ENCODE measurements at places on chromosomes 2 and 18.
A peak's percentile ranks its signal among the peaks of the same experiment; 100 is the strongest.

DNA sequence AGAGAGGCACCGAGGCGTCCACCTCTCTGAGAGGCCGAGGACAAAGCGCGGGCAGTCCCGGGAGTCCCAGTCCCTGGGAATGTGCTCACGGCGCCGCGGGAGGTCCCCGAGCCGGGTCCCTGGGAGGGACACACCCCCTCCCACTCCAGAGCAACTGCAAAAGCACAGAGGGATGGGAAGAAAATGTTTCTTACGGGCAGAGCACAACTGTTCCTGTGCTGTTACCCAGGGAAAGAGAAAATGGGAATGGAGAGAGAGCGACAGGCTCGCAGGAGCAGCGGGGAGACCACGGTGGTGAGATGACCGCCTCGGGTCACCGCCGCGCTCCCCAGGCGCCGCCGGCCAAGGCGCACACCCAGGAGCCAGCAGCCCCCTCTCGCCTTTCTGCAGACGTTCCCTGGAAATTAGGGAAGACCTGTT is 1.2 kb upstream of the BCL11A start:
- DNase-seq: no peak

- no peak for DNase-seq
Measured at GRCh38 chr2:235083822-235084221, 132.0 kb downstream of the SH3BP4 start.

DNA sequence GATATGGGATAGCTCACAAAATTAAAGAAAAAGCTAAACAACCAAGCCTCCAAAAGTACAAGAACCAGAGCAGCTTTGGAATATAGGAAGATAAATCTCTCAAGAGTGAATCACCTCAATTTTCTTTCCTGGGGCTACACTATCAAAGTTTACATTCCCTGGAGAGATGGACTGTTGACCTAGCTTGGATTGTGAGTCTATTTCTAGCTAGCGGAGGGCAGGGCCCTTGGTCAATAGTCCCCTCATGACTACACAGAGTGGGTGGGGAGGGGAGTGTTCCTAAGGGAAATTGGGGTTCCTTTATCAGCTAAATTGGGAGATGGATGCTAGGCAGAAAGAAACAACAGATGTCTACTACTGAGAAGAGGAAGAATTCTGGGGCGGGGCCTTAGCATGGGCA is 29.9 kb upstream of the EIF2AK3 start:
- no peak for DNase-seq

DNA sequence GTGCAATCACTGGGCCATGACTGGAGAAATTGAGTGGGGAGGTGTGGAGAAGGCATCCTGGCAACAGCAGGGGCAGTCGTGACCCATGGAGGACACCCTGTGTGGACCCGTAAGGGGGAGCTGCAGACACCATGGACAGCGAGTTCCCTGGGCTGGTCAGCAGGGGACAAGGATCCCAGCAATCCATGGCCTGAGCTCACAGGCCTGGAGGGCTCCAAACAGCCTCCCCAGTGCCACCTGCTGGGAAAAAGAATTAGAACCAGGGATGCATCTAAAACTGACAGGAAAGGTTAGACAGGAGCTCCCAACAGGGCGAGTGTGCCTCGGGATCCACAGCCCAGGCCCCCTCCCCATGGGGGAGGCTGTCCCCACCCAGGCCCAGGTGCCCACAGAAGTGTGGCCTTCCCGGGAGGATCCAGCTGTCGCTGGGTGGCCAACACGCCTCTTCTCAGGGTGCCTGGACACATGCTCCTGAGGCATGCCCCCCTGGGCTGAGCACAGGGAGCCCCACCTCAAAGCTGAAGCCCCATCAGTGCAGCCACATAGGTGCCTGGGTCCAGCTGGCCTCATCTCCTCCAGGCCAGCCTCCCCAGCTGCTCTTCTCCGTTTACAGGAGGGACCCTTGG is 20.5 kb upstream of the KIF1A start:
- DNase-seq: peak; percentile 85

GRCh38 chr2:35343135-35343534 is 1012.4 kb upstream of the CRIM1 start:
- DNase-seq: no peak

- DNase-seq: no peak
Measured at GRCh38 chr2:233426619-233427342, 72.5 kb downstream of the DGKD start.

DNA sequence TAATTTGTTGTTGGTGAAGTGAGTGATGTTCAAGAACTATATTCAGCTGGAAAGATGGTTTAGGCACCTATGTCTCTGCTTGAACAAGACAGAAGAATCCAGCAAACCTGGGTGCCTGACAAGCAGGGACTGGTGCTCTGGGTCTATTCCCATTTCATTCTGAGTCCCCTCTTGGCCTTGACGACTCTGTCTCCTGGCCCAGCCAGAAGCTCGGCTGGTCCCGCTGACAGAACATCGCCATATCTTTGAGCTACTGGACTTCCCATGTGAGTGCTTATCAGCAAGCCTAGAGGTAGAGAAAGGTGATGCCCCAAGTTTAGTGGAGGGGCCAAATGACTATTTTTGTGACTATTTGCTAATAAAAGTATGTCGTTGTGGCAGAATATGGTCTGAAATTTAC is 48.2 kb downstream of the SDC1 start:
- no peak for DNase-seq

DNA sequence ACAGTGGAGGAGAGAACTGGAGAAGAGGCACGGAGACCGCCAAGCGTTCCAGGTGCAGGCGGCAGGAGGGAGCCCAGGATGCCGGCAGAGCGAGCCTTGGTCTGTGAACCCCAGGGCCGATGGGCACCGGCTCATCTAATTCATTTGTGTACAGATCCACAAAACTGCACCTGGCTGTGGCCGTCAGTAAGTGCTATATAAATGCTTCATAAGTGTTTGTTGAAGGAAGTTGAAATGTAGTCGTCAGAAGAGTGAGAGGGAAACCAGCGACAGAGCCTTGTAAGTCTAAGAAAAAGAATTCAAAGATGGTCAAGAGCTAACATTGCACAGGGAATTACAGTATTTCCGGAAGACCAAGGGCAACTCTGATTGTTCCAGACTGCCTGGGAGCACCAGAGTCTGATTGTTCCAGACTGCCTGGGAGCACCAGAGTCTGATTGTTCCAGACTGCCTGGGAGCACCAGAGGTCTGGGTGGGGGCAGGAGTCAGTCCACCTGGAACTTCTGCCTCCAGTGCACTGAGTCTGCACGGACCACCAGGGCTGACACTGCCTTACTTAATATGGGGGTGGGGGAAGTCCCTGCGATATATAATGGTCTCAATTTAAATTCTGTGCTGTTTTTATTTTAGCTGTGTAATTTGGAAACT is 112.3 kb downstream of the BCL2 start:
- no peak for DNase-seq

Measured in HTR-8/SVneo (cell line).